ENCODE measurements at places on chromosomes 7 and 10.

- DNase-seq: no peak
Measured at GRCh38 chr10:86300931-86301830, 65.4 kb downstream of the GRID1 start.

DNA sequence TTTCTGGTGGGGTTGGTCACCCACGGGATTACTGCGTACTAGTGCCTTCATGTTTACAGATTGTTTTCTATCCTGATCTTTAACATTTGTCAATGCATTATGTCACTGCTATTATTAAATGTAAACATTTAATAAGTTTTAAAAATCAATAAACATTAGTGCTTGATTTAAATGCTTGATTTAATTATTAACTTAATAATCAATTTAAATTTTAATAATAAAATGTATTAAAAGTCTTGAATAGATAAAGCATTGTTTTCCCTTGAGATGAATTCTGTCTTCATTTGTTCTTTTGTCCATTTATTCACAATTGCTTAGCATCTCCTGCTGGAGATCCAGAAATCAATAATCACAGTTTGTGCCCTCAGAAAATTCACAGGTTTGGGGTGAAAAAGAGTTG is 201.8 kb upstream of the HDAC9 start:
- DNase-seq: no peak

- peak; percentile 51 for DNase-seq
Measured at GRCh38 chr7:30027740-30028215, 434 bp upstream of the PLEKHA8 start.

DNA sequence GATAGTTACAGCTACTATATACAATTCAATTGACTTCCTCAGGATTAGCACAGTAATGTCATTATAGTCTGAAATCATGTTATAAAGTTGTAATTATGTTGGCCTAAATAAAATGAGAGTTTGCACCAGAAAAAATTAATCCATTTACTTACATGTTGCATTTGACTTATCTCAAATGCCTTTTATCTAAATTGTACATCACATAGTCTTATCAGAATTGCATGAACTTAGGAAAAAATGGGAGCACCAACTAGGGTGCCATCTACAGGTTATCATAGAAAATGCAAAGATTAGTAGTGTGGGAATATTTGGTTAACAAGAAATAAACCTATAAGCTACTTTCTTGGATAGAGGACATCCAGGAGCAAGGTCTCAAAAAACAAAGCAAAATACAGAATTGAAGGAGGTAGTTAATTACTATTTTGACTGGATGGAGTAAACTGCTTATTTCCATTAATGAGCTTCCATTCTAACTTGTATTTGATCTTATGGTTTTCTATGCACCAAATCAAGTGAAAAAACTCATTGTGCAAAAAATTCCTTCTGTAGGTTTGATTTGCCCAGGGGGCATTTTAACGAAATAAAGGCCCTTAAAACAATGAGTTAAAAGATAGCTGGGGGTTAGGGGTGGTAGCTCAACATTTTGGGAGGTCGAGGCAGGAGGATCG is 60.0 kb upstream of the ORC5 start:
- peak; percentile 75 for DNase-seq

DNA sequence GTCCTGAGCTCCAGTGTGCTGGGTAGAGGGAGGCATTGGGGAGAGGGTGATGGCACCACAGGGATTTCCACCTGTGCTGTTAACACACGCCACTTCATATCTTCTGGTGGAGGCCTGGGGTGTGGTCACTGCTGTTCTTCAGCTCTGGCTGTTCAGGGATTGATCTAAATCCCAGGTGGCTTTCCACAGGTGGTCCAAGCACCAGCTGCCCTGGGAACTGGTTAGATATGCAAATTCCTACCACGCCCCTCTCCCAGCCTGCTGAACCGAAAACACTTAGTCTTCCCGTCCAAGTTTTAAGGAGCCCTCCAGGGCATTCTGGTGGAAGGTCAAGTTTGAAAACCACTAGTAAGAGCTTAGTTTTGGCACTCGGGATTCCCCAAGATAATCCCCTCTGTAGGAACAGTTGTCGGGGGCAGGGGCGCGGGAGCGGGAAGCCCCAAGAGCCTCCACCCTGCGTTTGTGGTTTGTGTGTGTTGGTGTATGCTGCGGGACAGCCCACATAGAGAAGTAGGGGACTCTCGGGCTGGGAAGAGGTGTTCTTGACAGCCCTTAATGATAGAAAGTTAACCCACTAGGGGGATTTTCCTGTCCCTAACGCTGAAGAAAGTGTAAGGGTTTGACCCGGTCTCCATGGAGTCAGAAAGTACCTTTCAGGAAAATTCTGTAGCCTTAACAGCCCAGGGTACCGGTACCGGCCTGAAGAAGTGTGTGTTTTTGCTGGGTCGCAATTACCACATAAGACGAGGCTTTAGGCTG is 5.1 kb downstream of the DEPP1 start:
- no peak for DNase-seq

DNA sequence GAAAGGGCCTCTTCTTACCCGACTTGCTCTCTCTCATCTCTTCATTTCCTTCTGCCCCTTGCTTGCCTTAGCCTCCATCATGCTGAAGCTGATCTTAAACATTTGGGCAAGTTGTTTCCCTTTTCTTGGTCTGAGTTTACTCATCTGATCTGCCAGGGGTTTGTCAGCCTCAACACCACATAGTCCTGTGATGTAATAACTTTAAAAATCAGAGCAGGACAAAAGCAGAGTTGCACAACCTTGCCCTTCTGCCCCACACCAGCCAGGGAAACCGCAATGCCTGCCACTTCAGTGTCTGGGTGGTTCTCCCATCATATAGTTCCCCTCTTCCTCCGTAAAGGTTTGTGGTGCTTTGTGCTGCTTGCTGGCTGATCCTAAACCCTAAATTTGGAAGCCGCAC is 9.9 kb upstream of the LIPM start:
- no peak for DNase-seq

All from NCI-H1694 treated with DMSO at 0.1 percent for 48 hours (cell line).